BJ (cell line): ENCODE measurements at places on chromosomes 3 and 15.
A peak's percentile ranks its signal among the peaks of the same experiment; 100 is the strongest.

- DNase-seq: no peak
Observed at GRCh38 chr15:39078026-39078425, 502.9 kb upstream of the THBS1 start.

- no peak for DNase-seq
Observed at GRCh38 chr15:49265911-49266310, 95.9 kb downstream of the GALK2 start.

DNA sequence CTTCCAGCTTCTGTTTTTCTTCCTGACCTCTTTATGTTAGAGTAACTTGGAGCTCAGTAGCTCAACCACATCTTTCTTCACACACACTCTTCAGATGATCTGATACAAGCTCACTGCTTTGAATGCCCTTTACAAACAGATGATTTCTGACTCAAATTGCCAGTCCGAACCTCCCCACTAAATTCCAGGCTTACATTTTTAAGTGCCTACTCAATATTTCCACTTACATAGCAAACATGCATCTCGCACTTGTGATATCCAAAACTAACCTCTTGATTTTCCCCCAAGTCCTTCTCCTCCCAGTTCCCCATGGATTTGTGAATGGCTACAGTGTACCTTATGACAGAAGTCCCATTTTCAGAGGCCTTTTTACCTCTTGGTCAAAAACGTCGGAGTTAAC lies 139.1 kb downstream of the GBE1 start:
- DNase-seq: peak; percentile 5

DNA sequence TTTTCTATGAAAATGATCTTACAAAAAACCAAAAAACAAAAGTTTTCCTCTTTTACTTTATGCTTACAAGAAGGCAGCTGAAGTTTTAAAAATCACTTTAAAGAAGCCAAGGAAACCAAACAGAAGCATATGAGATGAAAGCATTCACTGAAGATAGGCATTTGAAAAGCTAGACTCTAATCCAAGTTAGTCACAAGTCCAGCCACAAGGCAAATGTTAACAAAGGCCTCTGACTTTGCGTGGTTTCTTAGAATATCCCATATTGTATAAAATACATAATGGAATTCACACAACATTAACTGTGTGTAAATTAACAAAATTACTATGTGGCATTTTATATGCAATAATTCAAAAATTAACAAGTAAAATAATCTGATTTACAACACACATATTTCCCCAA lies 17.7 kb downstream of the MRPL3 start:
- no peak for DNase-seq

DNA sequence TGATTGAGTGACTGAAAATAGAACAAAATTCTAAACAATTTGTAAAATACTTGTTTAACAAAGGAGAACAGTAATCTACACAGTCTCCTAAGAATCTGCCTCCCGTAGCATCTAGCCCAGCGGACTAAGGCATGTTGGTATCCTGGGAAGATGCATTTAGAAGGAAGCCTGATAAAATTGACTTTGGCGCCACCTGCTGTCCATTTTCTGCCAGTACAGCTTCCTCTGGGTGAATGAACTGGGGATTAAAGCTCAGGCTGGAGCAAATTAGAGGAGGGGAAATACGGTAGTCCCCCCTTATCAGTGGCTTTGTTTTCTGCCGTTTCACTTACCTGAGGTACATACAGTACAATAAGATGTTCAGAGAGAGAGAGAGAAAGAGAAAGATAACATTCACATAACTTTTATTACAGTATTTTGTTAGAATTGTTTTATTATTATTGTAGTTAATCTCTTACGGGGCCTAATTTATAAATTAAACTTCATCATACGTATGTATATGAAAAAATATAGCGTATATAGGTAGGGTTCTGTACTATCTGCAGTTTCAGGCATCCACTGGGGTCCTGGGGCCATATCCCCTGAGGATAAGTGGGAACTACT lies 191.6 kb downstream of the GAP43 start:
- no peak for DNase-seq

- no peak for DNase-seq
Observed at GRCh38 chr15:76101655-76102054, 41.9 kb downstream of the TMEM266 start.

DNA sequence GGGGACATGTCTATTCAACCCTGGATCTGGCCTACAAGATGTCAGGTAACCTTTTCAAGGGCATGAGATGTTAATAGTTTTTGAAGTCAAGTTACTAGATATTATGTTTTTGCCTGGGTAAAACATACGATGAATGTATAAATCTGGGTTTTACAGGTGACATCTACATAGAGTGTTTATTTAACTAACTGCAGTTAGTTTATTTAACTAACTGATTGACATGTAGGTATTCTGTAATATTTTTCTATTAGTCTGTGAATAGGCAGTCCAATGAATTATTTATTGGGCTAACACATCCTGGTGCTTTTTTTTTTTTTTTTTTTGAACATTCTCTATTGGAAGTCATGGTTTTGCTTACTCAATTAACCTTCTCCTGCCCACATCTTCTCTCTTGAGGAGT lies 38.7 kb upstream of the TNIK start:
- DNase-seq: no peak

- no peak for DNase-seq
Observed at GRCh38 chr3:194005930-194006501, 129.9 kb upstream of the HES1 start.

GRCh38 chr3:183252973-183253527 lies at the start of gene B3GNT5:
TSS of gene B3GNT5 (plus strand) at chr3:183253253. CDS start at chr3:183269799, 16,546 bp downstream.
- DNase-seq: no peak
